NCI-H524 (cell line): ENCODE measurements at places on chromosomes 4 and X.

- no peak for DNase-seq
Observed at GRCh38 chrX:140229191-140229590, 263.9 kb upstream of the CXorf66 start.

DNA sequence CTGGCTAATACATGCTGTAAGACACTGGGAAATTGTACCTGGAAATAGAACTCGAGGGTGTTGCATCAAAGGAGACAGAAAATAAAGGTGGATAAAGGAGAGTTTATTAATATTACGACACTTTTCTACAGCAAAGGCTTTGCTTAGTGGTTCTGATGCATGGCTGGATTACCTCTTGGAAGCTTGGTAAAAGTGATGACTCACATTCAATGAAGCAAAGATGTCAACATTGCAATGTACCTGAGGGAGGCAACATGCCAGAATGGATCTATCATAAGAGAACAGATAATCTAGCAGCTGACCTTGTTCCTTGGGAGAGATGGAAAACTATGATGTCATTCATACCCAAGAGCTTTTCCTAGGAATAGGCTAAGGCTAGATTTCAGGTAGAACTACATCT, 735.1 kb upstream of the DIAPH2 start:
- no peak for DNase-seq

- no peak for DNase-seq
Observed at GRCh38 chr4:150814873-150815272, 200.2 kb downstream of the LRBA start.

DNA sequence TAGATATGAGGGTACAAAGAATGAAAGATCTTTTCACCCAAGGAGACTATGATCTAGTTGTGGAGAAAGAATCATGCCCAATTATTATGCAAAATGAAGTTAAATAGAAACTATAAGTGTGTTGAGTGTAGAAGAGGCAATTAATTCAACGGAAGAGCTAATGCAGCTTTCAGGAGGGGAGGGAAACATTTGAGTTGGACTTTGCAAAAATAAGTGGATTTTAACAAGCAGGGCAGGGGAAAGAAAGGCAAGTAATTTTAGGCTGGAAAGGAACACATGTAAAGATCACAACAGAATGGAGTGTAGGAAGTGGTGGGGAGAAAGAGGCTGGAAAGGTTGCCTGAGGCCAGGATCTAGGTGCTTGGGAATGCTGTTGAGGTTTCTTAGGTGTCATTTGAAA, 44.1 kb downstream of the KLHL15 start:
- no peak for DNase-seq

DNA sequence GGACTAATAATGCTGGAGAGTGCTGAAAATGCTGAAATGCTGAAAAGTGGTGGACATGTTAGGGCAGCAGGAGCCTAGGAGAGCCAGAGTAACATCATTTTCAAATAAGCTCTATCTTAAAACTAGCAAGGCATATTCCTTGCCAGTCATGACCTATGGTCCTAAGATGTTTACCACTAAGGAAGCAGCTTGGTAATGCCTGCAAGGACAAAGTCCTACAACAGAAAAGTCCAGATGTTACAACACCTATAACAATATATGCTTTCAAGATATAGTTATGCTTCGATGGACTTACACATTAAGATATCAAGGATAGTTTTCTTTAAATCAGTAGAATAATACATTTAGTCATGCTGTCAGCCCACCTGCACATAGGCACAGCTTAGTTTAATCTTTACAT, 4.5 kb upstream of the ADH4 start:
- no peak for DNase-seq

GRCh38 chr4:107196312-107196711, 160.2 kb upstream of the DKK2 start:
- DNase-seq: no peak

GRCh38 chr4:148800940-148801339, 358.7 kb upstream of the NR3C2 start:
- no peak for DNase-seq

- DNase-seq: no peak
Observed at GRCh38 chr4:139142087-139142486, 34.9 kb downstream of the ELF2 start.

GRCh38 chrX:114924856-114925255, 92.6 kb downstream of the IL13RA2 start:
- DNase-seq: no peak

DNA sequence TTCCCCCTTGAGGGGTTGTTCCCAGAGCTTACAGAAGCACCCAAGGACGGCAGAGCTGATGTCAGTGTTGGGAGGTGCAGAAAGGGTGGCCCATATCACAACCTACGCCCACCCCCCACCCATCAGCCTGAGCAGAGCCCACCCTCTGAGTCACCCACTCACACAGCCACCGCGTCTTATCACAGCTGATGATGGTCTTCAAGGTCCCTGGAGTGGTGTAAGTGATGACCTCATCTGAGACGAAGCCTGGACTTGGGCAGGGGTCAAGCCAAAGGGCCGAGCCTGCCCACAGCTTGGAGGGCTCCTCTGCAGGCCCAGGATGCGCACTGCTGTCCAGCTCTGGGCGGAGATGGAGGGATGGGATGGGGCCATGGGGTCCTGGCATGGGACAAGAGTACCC, 3.0 kb upstream of the HTRA3 start:
- no peak for DNase-seq

- no peak for DNase-seq
Observed at GRCh38 chrX:17547658-17548057, 172.7 kb downstream of the NHS start.

DNA sequence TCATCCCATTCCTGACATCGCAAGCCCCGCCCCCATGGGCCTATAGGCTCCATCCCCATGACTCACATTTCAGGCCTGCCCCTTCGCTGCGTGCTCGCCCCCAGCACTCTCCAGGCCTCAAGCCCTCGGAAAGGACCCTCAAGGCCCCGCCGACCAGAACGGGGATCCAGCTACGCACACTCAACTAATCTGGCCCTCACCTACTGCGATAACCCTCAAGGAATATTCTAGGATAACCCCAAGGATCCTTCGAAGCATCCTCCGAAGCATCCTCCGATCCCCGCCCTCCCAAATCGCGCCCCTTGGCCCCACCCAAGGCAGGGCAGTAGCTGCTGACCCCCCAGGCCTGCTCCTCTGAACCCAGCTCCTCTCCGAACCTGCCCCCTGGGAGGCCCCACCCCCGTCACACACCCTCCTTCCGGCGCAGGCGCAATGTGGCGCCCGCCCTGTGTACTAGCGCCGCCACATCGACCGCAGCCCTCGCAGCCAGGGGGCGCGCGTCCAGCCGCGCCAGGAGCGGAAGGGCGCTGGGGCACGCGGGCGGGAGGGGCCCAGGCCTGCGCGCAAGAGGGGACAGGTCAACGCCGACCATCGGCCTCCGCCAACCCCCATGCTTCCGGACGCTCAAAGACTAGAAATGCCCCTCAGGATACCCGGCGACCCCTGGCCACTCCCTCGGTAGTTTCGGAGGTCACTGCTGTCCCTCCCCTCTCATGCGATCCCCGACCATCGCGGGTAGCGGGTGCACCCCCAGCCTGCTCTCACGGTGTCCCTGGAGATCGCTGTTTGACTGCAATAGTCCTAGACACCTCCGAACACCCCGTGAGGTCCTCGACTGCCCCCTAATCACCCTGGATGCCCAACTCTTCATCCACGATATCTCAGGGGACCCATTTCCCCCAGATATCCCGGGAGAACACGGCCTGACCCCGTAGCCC, 6.4 kb upstream of the MAGIX start:
- peak; percentile 75 for DNase-seq

- DNase-seq: no peak
Observed at GRCh38 chr4:138178566-138178965, 63.6 kb downstream of the SLC7A11 start.

- no peak for DNase-seq
Observed at GRCh38 chrX:20215565-20215964, 51.1 kb downstream of the RPS6KA3 start.

DNA sequence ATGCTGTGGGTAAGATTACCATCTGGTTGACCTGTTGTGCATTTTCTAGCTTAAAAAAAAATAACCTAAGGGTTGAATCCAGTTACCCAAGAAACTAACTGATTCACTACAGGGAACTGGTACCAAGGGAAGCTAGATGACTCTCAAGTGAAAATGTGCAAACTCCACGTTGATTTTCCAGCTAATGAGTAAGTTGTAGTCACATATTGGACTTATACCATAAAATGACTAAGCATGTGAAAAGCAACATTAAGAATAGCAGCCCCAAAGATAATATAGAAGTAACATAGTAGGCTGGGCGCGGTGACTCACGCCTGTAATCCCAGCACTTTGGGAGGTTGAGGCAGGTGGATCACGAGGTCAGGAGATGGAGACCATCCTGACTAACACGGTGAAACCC, 270.9 kb downstream of the SPRY1 start:
- DNase-seq: no peak

DNA sequence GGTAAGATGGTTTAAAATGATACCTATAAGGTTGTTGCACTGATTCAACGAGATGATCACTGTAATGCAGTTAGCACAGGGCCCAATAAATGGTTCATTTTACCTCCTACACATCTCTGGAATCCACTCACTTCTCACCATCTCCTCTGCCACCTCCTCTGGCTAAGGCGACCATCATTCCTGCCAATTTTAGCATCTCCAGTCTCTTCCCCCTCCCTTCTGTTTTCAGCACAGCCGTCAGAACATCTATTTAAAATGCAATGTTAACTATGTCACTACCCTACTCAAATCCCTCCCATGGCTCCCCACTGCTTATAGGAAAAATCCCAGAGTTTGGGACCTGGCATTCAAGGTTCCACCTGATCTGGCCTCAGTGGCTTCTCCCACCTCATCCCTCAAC, 3.5 kb upstream of the SYP start:
- DNase-seq: no peak

DNA sequence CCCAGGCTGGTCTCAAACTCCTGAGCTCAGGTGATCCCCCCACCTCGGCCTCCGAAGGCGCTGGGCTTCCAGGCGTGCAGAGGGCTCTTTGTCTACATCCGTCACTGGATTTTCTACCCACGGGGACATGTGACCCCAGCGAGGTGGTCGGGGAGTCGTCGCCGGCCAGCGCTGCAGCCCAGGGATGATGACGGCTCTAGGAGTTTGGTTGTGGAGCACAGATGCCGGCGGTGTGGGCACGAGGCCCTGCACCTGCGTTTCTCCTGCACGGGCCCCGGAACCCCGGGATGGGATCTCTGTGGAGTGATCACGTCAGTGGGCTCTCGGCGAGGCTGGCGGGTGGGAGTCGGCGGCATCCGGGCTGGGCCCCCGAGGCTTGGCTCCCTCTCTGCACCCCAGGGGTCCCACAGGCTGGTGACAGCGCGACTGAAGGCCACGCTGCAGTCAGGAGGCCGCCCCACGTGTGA, 9.1 kb upstream of the GTPBP6 start:
- no peak for DNase-seq

DNA sequence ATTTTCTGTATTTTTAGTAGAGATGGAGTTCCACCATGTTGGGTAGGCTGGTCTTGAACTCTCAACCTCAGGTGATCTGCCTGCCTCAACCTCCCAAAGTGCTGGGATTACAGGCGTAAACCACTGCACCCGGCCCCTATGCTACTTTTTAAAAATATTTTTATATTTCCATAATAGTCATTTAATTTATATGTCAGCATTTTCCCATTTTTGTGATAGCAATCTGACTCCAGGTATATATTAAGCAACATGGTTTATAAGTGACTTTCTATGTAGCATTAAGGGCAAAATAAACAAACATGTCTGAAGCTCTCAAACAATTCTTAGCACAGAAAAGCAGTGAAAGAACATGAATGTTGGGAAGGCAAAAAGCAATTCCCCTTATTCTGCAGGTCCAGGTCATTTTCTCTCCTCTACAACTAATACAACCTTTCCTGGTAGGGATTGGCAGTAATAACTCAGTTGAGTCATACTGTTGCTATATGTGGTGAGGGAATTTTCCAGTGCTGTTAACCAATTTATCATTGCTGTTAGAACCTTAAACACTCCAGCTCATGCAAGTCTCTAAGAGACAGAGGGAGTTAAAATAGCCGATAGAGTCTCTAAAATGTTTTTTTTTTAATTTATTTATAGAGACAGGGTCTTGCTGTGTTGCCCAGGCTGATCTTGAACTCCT, 24.0 kb downstream of the SMIM14 start:
- DNase-seq: no peak

DNA sequence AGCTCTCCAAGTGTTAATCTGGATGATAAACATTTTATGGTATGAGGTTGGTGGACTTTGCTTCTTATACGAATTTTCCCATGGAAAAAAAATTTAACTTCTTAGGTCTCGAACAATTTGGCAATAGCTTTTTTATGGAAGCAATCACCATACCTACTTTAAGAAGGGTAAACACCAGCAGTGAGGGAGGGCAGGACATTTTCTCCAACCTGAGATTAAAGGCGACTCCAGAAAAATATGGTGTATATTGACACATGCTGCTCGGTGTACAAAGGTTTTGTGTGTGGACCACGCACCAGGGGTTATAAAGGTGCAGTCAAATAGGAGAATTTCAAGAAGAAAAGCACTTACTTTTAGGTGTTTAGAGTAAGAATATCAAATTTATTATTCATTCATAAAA, 34.2 kb upstream of the SULT1E1 start:
- no peak for DNase-seq

DNA sequence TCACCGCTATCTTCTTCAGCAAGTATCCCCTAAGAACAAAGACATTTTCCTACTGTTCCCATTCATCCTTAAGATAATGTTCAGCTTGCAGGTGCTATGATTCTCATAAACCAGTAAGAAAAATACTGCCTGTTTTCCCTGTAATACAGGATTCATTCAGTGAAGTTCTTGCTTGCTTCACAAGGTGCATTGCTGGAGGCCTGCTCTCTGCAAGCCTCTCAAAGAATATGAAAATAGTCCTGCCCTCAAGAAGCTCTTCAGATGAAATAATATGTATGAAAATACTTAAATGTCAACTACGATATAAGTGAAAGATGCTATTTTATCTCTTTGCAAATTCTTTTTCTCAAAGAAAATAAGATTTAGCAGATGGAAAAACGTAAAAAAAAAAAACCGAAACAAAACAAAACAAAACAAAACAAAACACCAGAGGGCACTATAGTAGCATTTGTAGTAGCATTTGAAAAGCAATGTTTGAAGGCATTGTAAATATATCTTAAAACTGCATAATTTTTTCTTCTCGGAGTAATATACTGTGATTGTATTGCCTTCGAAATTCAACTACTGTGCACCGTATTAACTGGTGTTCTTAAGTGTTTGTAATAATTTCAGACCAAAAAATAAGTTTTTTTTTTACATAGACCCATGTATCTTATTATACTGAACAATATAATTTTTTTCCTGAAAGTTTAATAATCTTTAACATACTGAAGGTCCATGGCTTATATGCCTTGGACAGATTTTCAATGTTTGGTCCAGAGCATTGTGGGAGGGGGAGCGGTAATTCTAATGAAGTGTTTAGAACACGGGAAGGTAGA, 26.0 kb downstream of the ADH4 start:
- no peak for DNase-seq

- no peak for DNase-seq
Observed at GRCh38 chr4:15515106-15515505, 45.4 kb downstream of the CC2D2A start.
